ENCODE measurements at places on chromosomes 16 and 17.

DNA sequence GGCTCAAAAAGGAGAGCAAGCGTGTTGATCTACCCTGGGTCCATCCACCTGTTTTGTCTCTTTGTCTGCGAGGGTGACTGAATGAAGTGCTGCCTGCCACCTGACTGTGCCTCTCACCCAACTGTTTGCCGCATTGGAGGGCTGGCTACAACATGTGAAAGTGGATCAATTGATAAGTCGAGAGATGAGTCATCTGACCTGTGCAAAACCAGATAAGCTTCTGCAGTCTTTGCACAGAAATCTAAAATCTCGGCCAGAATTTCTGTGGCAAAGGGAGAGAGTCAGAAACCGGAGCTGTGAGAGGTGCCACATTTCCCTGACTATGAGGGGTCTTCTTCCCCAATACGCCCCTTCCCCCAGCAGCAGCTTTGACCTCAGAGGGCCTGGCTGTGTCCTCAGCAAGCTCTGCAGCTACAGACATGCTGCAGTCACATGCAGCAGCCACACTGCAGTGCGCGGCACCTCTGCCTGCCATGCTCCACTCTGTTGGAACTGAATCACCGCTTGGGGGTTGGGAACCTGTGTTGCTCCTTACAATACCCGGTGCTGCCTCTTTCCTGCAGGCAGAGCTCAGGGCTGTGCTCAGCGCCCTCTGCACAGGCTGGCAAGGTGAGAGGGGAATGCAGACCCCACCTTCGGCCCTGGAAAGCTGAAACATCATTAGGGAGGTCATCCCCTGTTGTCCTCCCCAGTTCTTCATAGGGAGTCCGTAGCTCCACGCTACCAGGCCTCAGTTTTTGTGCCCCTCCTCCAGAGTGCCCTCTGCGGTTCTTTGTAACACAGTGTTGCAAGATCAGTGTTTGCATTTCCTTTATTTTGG lies 16.2 kb upstream of the HAS3 start:
- DNase-seq = no peak

GRCh38 chr17:65155622-65156021 lies 18.5 kb downstream of the RGS9 start:
- DNase-seq = no peak

DNA sequence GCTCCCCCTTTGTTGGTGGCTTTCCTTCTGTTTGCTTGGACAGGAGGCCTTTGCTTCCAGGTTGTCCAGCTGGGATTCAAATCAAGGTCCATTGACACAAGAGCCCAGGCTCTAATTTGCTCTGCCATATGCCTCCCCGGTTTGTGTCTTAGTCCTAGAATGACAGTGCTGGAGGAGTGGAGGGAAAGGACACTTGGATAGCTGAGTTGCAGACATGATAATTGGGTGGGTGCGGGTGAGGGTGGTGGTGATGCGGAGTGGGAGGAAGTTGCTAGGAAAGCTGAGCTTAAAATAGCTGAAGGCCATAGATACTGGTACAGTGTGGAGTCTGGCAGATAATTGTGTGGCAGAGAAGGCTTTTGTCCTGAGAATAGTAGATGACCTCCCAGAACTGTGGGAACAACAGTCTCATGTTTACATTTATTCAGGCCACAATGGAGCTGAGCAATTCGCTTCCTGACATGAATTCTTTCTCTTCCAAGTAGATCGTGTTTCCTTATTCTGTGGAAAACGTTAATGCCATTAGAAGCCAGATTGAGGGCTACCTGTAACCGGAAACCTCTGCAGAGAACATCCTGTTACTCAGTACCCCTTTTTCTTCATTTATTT lies 23.8 kb downstream of the SEC14L1 start:
- no peak for DNase-seq

GRCh38 chr16:74563828-74564263 lies 43.1 kb downstream of the GLG1 start:
- DNase-seq = no peak

DNA sequence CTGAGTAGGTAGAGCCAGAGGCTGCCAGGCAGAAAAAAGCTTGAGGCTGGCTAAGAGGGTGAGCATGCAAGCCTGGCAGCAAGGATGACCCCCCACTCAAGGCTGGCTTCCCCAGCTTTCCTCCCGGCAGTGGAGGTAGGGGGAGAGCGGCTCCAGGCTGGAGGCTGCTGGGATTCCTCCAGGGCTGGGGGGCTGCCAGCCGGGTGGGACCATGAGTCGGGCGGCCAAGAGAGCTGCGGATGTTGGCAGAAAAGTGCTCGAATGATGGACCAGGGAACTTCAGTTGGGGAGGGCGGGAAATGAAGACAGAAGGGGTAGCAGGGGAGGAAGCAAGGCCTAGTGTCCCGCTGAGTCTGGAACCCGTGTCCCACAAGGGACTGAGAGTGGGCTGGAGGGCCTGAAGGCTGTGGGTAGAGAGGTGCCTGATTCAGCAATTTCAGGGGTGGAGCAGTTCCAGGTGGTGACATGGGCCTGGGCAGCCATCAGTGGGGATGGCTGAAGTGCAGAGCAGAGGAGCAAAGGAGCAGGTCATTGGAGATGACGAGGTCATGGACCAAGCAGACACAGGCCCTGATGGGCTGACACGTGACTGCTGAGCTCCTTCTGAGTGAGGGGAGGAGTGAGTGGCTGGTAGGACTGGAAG lies 20.3 kb downstream of the HSD11B2 start:
- DNase-seq = no peak

- no peak for DNase-seq
Measured at GRCh38 chr17:16342979-16343378, 10.3 kb downstream of the CENPV start.

DNA sequence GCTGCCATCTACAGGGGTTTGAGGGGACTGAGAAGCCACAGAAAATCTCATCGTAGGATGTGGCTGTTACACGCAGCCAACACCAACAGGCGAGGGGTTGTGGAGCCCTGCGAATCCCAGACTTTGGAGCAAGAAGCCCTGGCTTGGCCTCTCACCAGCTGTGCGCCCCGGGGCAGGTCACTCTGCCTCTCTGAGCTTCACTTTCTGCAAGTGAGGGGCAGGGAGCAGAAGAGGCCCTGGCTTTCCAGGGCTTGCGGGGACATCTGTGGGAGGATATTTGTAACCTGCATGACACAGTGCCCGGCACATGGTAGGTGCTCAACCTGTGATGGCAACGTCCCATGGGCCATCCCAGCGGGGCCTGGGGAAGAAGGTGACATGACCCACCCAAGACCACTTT lies 32.9 kb upstream of the CIBAR2 start:
- DNase-seq = no peak

- DNase-seq = no peak
Measured at GRCh38 chr17:20216154-20216815, 207.1 kb downstream of the SPECC1 start.

DNA sequence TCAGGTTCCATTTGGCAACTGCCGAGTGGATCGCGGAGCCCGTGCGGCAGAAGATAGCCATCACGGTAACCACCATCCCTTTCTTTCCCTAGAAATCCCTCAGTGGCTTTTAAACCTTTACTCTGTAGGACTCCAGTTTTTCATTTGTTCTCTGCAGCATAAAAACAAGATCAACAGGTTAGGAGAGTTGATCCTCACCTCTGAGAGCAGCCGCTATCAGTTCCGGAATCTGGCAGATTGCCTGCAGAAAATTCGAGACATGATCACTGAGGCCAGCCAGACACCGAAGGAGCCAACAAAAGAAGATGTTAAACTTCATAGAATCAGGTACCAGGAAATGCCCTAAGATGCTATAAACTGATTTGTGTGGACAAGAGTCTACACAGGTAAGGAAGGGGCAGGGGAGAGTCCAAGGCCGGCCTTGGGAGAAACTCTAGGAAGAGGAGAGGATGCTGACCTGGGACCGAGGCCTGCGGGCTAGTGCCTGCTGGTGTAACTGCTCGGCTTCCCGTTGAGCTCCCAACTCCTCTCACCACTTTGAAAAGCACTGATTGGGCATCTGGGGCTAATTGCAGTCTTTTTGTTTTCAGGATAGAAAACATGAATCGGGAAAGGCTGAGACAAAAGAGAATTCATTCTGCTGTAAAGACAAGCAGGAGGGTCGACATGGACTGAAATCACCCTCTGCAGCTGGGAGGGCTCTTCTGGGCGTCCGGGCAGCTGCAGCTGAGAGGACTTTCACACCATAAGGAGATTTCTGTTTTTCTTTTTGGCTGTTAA lies 8.1 kb downstream of the MRPL58 start:
- DNase-seq = no peak

GRCh38 chr16:9836118-9836736 lies 346.0 kb downstream of the GRIN2A start:
- no peak for DNase-seq

- DNase-seq = no peak
Measured at GRCh38 chr16:82452004-82452756, 174.6 kb upstream of the CDH13 start.

DNA sequence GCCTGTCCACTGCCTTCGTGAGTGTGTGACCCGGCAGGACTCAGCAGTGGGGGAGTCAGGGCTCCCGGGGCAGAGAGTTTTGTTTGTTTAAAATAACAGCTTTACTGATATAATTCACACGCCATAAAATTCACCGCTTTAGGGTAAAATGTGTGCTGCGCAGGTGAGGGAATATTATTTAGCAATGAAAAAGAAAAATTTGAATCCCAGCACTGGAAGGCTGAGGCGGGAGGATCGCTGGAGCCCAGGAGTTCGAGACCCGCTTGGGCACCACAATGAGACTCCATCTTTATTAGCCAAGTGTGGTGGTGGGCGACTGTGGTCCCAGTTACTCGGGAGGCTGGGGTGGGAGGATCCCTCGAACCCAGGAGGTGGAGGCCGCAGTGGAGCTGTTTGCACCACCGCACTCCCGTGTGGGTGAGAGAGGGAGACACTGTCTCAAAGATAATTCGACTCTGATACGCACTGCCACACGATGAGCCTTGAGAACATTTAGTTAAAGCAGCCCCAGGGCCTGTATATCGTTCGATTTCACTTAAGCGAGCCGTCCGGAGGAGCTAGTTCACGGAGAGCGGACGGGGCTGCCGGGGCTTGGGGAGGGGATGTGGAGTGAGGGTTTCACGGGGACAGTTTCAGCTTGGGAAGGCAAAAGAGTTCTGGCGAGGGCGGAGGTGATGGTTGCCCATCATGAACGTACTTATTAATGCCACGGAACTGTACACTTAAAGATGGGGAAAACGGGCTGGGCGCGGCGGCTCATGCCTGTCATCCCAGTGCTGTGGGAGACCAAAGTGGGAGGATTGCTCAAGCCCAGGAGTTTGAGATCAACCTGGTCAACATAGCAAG lies 10.2 kb downstream of the TELO2 start:
- no peak for DNase-seq

DNA sequence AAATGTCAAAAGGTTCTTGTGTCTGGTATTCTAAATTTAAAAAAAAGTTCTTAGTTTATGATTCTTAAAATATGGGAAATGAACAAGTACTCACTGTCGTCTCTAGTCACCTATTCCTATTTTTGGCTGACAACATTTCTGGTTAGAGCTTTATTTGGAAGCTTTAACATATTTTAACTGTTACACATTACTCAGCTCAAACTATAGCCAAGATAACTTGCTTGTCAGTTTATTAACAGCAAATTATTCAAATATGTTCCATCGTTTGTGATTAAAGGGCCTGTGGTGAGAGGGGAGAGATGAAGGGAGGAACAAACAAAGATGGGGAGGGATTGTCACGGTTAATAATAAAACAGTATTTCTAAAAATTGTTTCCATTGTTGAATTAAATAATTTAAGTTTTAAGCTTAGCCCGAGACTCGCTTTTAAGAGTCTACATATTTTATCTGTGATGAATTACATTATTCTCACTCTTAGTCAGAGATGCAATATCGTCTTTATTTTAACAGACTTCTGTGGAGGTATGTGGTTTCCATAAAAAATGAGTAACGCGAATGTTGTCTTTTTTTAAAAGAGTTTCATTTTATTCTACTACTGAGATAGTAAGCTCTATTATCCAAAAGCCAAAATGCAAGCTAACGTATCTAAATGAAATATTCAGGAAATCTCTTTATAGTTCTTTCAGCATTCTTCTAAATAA lies 321.9 kb upstream of the PMFBP1 start:
- no peak for DNase-seq

- no peak for DNase-seq
Measured at GRCh38 chr17:65231086-65231485, 93.9 kb downstream of the RGS9 start.

DNA sequence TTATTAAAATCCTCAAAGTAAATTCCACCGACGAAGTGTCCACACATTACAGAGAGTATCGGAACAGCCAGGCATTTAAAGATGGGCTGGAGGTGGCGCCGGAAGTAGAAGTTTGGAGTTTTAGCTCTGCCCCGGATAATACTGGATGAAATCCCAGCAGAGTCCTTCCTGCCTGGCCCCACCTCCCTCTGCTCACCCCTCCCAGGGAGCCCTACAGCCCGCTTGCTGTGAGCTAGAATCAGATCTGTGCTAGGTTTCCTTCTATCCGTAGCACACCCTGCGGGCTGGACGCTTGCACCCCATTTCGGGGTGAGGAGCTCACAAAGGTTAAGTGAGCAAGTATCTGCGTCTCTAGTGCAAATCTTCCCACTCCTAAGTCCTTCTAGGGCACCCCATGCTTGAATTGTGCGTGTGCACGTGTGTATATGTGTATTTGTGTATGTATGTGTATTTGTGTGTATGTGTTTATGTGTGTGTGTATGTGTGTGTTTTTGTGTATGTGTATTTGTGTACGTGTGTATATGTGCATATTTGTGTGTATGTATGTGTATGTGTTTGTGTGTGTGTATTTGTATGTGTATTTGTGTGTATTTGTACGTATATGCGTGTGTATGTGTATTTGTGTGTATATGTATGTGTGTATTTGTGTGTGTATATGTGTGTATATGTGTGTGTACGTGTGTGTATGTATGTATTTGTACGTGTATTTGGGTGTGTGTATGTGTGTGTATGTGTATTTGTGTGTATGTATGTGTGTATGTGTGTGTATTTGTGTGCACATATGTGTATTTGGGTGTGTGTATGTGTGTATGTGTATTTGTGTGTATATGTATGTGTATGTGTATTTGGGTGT lies 61.4 kb downstream of the HAPSTR1 start:
- no peak for DNase-seq

GRCh38 chr17:42880776-42881310 lies 19.8 kb upstream of the G6PC1 start:
- no peak for DNase-seq

GRCh38 chr17:36727577-36727976 lies 126.2 kb downstream of the MRM1 start:
- DNase-seq = no peak

- no peak for DNase-seq
Measured at GRCh38 chr16:3492356-3492755, 2.9 kb downstream of the C16orf90 start.

DNA sequence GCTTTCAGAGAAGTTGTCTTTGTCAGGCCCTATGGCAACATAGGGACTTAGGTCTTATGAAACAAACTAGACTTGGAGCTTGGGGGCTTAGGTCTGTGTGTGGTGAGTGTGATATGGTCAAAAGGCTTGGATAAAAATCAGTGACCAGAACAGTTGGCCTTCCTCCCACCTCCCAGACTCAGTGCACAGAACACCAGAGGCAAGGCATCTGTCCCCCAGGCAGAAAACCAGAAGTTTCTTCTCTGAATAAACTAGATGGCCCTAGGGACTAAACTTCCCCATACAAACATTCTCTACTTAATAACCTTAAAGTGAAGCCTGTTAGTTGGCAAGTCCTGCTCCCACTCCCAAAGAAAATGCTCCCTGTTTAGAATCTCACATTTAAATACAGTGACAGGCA lies 39.2 kb upstream of the PMFBP1 start:
- no peak for DNase-seq

Data from DMS 273 treated with DMSO at 0.1 percent for 48 hours (cell line).